NCI-H748 treated with DMSO at 0.1 percent for 48 hours (cell line): ENCODE measurements at places on chromosomes 1 and 21.

- no peak for DNase-seq
Observed at GRCh38 chr21:15031790-15032357, 32.9 kb downstream of the NRIP1 start.

DNA sequence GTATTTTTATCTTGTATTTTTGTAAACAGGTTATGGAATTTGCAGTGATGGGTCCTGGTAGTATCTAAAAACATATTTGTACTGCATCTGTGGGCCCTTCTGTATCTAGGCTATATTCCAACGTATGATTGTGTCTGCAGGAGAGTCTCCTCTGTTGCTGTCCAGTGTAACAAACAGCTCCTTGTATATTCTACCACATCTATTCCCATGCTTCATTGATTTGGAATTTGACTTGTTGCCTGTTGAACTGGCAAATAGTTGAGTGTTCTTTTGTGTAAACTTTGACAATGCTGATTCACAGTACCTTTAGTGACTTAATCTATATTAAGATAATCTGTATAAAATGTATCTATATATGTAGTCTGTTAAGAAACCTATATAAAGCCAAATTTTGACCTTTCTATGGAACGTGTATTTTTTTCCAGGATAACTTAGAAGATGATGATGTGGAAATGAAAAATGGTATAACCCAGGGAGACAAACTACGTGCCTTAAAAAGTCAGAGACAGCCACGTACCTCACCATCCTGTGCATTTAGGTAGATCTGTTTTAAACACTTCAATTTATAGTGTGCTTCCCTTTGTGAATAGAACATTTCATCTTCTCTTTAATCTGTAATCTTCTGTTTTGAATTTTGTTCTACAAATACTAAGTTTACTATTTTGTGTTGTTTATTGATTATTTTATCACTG, 43.4 kb upstream of the GPR88 start:
- no peak for DNase-seq

GRCh38 chr1:83110156-83110555, 888.8 kb downstream of the TTLL7 start:
- no peak for DNase-seq

GRCh38 chr1:204074274-204075138, 1.6 kb downstream of the SOX13 start:
- DNase-seq: no peak

DNA sequence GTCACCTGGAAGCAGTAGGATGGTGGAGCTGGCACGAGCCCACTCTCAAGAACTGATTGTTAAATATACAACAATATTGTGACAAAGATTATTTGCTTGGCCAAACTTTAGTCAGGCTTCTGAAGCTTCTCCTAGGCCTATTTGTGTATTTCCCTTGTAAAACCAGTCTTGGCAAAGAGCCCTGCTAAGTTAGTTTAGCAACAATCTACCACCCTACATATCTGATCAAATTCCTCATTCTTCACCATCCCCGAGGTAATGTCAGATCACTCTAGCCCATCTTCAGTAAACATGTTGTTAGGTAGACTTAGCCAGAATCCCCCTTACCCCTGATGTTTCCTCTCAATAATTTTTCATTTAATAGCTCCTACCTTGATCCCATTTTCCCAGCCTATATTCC, 39.6 kb downstream of the XCL1 start:
- DNase-seq: no peak

GRCh38 chr1:18398791-18399530, 81.8 kb upstream of the KLHDC7A start:
- DNase-seq: no peak

DNA sequence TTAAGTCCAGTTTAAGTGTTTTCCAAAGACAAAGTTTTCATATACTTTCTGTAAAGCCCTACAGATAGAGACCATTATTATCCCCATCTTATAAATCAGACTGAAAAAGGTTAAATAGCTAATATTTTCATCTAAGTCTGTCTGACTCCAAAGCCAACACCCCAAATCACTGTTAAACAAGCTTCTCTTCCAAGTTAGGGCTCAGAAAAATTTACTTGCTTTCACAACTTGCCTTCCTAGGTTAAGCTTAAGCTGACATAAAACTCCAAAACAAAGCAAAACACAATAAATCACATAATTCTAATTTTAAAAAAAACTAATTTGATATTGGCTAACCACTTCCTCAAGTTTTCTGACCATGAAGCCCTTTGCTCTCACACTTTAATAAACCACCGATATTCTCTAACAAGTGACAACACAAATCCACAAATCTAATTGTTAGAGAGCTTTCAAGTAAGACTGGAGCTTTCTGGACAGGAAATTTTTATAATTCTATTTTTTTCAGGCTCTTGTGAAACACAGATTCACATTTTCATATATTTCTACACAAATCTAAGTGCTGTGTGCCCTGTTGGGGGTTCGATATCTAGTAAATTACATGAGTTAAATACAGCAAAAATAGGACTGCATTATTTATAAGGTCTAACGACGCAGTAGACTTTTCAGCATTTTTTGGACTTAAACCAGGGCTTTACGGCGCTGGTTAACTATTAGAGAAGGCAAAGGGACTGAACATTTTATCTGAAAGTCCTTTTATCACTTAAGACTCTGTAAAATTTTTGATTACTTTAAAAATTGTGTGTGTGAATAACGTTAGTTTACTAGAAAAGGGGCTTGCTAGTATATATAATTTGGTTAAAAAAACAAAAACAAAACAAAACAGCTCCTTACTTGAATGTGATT, 2.1 kb downstream of the GNG12 start:
- DNase-seq: no peak

GRCh38 chr1:15966081-15966955, 9.6 kb downstream of the ZBTB17 start:
- no peak for DNase-seq
